ENCODE measurements at places on chromosomes 7 and 10.

GRCh38 chr10:48526011-48526821 lies 78.7 kb downstream of the ARHGAP22 start:
- DNase-seq: no peak

DNA sequence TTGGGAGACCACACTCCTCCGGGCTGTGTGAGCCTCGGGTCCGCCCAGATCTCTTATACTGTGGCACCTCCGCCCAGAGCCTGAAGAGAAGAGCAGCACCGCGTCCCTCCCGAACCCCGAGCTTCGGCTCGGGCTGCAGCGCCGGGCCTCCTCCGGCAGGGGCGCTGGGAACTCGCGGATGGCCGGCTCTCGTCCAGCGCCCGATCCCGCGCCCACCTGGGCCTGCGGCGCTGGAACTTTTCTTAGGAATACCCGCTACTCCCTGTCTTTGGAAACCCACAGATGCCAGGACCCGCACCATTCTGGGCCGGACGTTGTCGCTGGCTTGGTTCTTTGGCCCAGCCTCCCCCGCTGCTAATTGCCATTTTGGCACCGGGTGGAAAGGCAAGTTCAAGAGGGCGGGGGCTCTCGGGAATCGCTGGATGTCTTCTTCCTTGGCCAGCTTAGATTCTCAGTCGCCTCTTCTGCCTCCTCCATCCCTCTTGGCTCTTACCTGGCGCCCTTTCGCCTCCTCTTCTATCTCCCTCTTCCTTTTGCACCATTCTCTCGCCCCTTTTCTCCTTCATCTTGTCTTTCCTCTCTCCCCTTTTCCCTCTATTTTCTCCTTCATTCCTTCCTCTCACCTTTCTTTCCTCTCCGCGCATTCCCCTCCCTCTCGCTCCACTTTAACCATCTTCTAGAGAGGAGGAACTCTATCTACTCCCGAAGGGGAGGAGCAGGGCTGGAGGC lies 2.1 kb upstream of the SORCS3 start:
- no peak for DNase-seq

- no peak for DNase-seq
Observed at GRCh38 chr7:90788052-90788451, 191.9 kb downstream of the CDK14 start.

DNA sequence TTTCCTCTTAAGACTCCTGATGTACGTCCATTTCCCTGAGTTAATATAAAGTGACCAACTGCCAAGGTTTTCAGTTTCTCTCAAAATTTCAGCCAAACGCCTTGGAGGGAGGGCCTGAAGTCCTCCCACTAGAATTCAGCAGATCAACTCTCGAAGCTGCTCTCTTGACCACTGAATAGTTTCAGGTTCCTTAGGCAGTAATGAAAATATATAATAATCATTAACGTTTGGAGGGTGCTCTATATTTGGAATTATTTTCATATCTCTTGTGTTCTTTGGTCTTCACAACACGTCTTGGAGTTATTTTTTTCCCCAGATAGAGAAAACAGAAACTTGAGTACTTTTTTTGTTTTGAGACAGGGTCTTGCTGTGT lies 123.6 kb upstream of the SFMBT2 start:
- no peak for DNase-seq

DNA sequence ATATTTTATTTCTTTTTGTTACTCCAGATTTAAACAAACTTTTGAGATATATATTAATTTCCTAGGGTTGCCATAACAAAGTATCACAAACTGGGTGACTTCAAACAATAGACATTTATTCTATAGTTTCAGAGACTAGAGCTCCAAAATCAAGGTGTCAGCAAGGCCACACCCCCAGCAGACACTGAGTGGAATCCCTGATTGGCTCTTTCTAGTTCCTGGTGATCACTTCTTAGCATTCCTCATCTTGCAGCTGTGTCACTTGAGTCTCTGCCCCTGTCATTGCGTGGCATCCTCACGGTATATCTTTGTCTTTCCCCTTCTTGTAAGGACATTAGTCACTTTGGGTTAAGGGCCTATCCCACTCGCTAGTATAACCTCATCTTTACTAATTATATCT lies 7.6 kb upstream of the SLC26A3 start:
- DNase-seq: no peak

GRCh38 chr10:51694086-51694768 lies 5.2 kb downstream of the CSTF2T start:
- no peak for DNase-seq

GRCh38 chr7:94183289-94183749 lies 179.2 kb upstream of the BET1 start:
- no peak for DNase-seq

GRCh38 chr10:92142949-92143348 lies 147.9 kb downstream of the CPEB3 start:
- DNase-seq: no peak

DNA sequence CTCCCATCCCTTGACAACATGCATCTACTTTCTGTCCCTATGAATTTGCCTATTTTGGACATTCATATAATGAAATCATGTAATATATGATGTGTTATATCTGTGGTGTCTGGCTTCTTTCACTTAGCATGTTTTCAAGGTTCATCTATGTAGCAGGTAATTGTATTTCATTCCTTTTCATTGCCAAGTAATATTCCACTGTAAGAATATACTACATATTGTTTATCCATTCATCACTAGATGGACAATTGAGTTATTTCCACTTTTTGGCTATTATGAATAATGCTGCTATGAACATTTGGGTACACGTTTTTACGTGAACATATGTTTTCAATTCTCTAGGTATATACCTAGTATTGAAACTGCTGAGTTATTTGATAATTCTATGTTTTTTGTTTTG lies 238.2 kb downstream of the PTEN start:
- no peak for DNase-seq

- no peak for DNase-seq
Observed at GRCh38 chr10:97159646-97160305, 26.0 kb downstream of the SLIT1 start.

- DNase-seq: no peak
Observed at GRCh38 chr10:22992075-22992474, 64.2 kb downstream of the ARMC3 start.

DNA sequence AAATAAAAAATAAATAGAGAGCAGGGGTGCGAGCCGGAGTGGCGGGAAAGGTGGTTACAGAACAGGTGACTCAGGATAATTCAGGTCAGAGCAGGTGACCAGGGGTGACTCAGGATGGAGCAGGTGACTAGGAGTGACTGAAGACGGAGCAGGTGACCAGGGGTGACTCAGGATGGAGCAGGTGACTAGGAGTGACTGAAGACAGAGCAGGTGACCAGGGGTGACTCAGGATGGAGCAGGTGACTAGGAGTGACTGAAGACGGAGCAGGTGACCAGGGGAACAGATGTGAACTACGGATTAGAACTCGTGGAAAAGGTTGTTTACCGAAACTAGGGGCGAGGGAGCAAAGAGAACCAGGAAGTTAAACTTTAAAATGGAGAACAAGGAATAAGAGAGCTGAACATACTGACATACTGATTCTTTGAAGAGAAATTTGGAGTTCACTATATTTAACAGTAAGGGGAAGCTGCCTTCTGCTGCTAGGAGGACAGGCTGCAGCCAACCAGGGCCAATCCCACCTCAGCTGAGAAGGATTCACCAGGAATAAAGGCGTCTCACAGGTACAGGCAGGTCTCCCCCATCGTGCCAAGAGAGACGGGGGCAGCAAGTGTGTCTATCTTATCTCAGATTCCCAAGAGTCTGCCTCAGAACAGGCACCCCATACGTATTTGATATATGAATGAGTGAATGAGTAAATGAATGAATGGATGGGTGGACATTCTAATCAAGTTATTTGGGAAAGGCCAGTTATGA lies 101.3 kb downstream of the CPXM2 start:
- DNase-seq: no peak

DNA sequence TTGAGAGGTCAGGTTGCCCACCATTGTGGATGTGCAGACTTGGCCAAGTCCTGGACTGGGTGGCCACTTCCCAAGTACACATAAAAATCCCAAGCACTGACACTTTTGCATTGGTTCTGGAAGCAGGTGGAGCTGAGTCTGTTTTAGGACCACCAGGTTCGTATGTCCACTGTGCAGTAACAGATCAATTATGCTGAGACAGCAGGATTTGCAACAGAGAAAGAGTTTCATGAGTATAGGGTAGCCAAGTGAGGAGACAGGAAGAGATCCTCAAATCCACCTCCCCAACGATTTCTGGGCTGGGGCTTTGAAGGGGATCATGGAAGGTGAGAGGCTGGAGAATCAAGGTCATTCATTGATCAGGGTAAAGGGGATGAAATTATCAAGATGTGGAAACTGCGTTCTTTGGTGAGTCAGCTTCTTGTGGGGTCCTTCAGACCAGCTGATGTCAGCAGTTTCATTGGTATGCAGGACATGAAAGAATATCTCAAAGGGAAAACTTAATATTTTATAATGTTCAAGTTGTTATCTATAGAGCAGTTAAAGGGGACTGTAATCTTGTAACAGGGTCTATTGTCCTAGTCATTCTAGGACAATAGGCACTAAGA lies 277.7 kb downstream of the GALNT17 start:
- no peak for DNase-seq

DNA sequence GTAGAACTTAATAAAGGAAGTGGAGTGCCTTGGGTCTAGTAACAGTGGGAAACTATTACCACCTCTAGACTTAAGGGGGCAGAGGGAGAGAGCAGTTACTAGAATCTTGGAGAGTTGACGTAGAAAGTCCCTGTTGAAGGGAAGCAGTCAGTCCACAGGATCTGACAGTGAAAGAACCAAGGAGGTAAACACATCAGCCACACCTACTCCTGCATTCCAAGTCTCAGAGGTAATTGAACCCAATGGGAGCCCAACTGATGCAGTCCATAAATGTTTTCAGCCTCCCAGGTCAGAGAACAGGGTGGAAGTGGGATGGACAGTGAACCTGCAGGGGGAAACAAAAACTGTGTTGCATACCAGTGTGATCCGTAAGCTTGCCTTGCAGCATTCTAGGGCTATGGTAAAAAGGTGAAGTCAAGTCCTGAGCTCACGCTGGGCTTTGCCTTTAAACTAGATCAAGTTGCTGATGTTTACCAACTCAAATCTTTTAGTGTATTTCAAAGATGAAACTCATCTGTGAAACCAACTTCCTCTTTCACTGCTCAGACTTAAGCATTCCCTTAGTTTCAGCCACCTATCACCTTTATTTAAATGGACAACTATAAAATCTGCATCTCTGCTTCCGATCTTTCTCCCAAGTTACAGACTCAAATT lies 57.2 kb downstream of the SLC16A12 start:
- no peak for DNase-seq

All from stimulated activated CD8-positive, alpha-beta memory T cell treated with anti-CD3 and anti-CD28 coated beads, Interleukin-7, amount 100 ng/mL, for 4 hours (primary cell).